ENCODE measurements at places on chromosomes 4 and X.

- H3K27ac ChIP-seq = no peak overlapping the region
- no peak for DNase-seq
- no peaks in the 10 kb centered on the region for H3K4me1 ChIP-seq
- H3K27me3 ChIP-seq = no peaks in the 10 kb centered on the region
Measured at GRCh38 chr4:136651278-136651667, 881.0 kb downstream of the PCDH18 start.

GRCh38 chr4:85725721-85726170 lies 250.8 kb downstream of the ARHGAP24 start:
- no peaks in the 10 kb centered on the region for H3K36me3 ChIP-seq
- H3K4me1 ChIP-seq = no peaks in the 10 kb centered on the region
- H3K4me3 ChIP-seq = no peak overlapping the region
- no peak for DNase-seq

DNA sequence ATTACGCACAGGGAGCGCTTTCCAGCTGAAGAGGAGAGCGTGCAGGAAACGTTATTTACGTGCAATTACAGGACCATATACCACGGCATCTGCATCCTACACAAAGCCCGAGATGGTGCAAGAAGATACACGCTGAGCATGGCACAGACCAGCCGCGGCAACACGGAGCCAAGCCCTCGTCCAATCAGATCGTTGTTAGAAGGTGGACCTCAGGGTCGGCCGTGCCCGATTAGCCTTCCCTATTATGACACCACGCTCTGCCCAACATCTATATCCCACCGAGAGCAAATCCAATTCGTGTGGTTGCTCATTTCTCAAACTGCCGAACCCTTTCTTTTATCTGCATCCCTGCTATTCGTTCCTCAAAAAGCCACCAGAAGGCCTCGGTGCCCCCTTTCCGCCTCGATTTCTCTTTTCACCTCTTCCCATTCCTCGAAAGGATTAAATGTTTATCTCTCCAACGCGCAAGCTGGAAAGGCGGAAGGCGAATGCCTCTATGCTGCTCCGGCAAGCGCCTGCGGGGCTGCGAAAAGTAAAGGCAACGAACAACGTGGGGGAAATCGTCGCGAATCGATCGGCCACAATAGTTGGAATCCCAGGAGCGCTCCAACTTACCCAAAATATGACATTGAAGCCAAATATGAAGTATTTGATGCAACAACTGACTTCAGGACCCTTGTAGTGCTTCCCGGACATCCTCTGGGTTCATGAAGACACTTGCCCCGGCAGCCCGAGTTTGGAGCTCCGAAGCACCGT lies 702 bp downstream of the TSPAN5 start:
- no peak for DNase-seq
- H3K27ac ChIP-seq = peak overlapping the region; percentile 45
- no peaks in the 10 kb centered on the region for H3K27me3 ChIP-seq
- H3K36me3 ChIP-seq = no peaks in the 10 kb centered on the region
- peak overlapping the region; percentile 88 for H3K4me3 ChIP-seq

DNA sequence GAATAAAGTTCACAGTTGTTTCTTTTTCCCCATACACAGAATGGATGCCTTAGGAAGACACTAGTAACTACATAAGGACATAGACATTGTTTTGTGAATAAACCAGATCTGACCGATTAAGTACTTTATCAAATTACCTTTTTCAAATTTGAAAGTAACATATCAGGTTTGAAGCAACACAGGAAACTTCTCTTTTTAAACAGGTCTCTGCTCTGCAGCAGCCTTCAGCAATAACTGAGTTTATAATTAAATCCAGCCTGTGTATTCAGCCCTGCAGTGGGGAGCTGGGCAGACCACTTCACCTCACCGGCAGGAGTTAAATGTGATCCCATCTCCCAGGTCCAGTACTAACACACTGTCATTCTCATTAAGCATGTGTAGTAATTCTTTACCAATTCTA lies 68.3 kb upstream of the ATOH1 start:
- no peaks in the 10 kb centered on the region for H3K36me3 ChIP-seq
- H3K4me1 ChIP-seq = no peaks in the 10 kb centered on the region
- DNase-seq = no peak
- no peak overlapping the region for H3K27ac ChIP-seq
- H3K27me3 ChIP-seq = no peaks in the 10 kb centered on the region

DNA sequence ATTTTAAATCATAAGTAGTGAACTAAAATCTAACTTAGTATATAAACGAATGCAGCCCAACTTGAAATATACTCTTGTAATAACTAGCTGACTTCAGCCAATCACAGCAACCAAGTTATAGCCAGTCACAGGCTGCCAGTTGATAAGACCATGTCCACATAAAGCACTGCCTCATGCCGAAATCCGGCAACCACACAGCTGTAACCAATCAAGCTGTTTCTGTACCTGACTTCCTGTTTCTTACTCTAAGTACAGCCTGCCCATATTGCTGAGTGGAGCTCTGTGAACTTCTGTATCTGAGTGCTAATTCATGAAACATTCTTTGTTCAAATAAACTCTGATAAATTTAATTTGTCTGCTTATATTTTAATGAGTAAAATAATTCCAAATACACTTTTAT lies 805.3 kb upstream of the EPHA5 start:
- no peaks in the 10 kb centered on the region for H3K36me3 ChIP-seq
- H3K27me3 ChIP-seq = no peaks in the 10 kb centered on the region
- no peak overlapping the region for H3K4me3 ChIP-seq
- H3K4me1 ChIP-seq = no peaks in the 10 kb centered on the region

DNA sequence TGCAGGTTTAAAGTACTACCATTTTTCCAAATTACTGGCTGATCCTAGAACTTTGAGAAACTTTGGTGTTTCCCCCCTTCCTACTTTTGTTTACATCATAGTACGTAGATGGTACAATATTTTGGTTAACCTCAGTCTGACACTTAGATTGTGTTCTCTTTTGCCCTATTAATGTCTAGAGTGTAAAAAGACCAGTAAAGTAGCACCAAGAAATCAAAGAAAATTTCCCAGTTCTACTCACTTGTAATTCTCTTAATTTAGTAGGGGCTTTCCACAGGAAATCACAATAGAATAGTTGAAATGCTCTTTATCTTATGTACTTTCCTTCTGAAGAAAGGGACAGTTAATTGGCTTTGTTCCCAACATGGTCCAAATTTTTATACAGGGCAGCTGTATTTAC lies 51.6 kb downstream of the NFKB1 start:
- peaks cover 15% of the 10 kb centered on the region for H3K4me1 ChIP-seq
- peak overlapping the region; percentile 13 for H3K27ac ChIP-seq
- no peaks in the 10 kb centered on the region for H3K27me3 ChIP-seq
- DNase-seq = no peak
- H3K36me3 ChIP-seq = peaks cover 9% of the 10 kb centered on the region

- DNase-seq = no peak
- H3K4me1 ChIP-seq = no peaks in the 10 kb centered on the region
- H3K27ac ChIP-seq = no peak overlapping the region
- H3K27me3 ChIP-seq = no peaks in the 10 kb centered on the region
Measured at GRCh38 chr4:178693816-178694215, 1251.6 kb upstream of the AGA start.

- no peak overlapping the region for H3K4me3 ChIP-seq
- DNase-seq = no peak
- H3K27ac ChIP-seq = no peak overlapping the region
- peaks cover 3% of the 10 kb centered on the region for H3K27me3 ChIP-seq
- no peaks in the 10 kb centered on the region for H3K36me3 ChIP-seq
- H3K4me1 ChIP-seq = no peaks in the 10 kb centered on the region
Measured at GRCh38 chr4:68404153-68404552, 43.1 kb upstream of the TMPRSS11E start.

DNA sequence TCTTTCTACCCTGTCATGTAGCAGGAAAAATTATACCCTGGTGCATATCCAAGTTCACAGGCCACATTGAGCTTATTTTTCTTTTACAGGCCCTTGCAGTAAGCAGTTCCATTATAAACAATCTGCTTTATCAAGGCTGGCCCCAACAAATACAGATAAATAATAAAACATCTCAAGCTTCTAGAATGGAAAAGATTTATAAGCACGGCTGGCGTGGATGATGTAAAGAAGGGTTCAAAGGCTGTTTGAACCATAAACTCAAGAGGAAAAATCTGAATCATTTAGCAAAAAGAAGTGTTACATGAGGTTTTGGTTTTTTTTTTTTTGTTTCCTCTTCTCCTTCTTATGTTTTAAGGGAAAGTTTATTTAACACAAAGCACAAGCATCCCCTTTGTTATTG lies 109.7 kb downstream of the UNC5C start:
- H3K4me3 ChIP-seq = no peak overlapping the region
- H3K36me3 ChIP-seq = no peaks in the 10 kb centered on the region
- DNase-seq = no peak
- no peaks in the 10 kb centered on the region for H3K27me3 ChIP-seq

GRCh38 chrX:47030339-47030738 lies 47.9 kb upstream of the RGN start:
- no peak overlapping the region for H3K4me3 ChIP-seq
- no peak for DNase-seq
- no peaks in the 10 kb centered on the region for H3K27me3 ChIP-seq
- H3K4me1 ChIP-seq = no peaks in the 10 kb centered on the region
- H3K36me3 ChIP-seq = no peaks in the 10 kb centered on the region

- no peaks in the 10 kb centered on the region for H3K4me1 ChIP-seq
- no peaks in the 10 kb centered on the region for H3K27me3 ChIP-seq
- no peak for DNase-seq
- no peaks in the 10 kb centered on the region for H3K36me3 ChIP-seq
- H3K4me3 ChIP-seq = no peak overlapping the region
- H3K27ac ChIP-seq = no peak overlapping the region
Measured at GRCh38 chr4:74499986-74500781, 55.2 kb downstream of the AREG start.

- H3K36me3 ChIP-seq = no peaks in the 10 kb centered on the region
- DNase-seq = no peak
- peaks cover 25% of the 10 kb centered on the region for H3K4me1 ChIP-seq
- no peak overlapping the region for H3K27ac ChIP-seq
- no peaks in the 10 kb centered on the region for H3K27me3 ChIP-seq
Measured at GRCh38 chrX:13700380-13700779, 11.5 kb downstream of the RAB9A start.

DNA sequence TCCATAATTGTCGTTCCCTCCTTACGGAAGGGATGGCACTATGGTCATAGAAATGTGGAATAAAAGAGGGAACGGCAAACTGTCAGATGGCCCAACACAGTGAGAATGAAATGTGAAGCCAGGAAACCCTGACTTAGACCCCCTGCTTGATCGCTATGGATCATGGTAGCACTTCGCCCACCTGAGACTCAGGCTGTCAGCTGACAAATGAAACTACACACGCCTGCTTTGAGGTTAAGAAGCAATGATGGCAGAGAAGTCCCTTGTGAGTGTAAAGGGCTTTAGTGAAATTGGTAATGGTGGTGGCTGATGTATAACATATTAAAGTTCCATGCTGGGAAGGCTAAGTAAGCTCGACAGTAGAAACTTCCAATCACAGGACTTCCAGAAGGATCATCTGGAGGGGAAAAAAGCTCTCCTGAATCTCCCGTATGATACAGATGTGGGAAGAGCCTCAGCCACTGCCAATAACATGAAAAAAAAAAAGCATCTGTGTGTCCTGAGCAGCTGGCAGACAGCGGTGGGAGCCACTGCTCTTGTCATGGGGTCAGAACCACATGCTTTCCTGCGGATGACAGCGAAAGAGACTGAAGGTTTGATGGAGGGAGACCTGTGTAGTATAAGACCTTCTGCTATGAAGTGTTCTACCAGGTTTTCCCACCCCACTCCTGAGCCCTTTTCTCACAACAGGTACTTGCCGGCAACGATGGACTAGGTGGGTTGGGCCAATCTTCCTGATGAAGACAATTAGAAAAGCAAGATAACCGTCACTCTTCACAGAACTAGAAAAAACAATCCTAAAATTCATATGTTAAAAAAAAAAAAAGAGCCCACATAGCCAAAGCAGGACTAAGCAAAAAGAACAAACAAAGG lies 107.6 kb downstream of the AFAP1 start:
- DNase-seq = no peak
- H3K27me3 ChIP-seq = no peaks in the 10 kb centered on the region
- peak overlapping the region; percentile 50 for H3K27ac ChIP-seq
- no peaks in the 10 kb centered on the region for H3K36me3 ChIP-seq
- peaks cover 6% of the 10 kb centered on the region for H3K4me1 ChIP-seq

GRCh38 chrX:115650916-115651315 lies 89.9 kb downstream of the PLS3 start:
- no peaks in the 10 kb centered on the region for H3K36me3 ChIP-seq
- no peak for DNase-seq
- no peak overlapping the region for H3K27ac ChIP-seq
- no peaks in the 10 kb centered on the region for H3K27me3 ChIP-seq
- H3K4me1 ChIP-seq = no peaks in the 10 kb centered on the region
- H3K4me3 ChIP-seq = no peak overlapping the region

DNA sequence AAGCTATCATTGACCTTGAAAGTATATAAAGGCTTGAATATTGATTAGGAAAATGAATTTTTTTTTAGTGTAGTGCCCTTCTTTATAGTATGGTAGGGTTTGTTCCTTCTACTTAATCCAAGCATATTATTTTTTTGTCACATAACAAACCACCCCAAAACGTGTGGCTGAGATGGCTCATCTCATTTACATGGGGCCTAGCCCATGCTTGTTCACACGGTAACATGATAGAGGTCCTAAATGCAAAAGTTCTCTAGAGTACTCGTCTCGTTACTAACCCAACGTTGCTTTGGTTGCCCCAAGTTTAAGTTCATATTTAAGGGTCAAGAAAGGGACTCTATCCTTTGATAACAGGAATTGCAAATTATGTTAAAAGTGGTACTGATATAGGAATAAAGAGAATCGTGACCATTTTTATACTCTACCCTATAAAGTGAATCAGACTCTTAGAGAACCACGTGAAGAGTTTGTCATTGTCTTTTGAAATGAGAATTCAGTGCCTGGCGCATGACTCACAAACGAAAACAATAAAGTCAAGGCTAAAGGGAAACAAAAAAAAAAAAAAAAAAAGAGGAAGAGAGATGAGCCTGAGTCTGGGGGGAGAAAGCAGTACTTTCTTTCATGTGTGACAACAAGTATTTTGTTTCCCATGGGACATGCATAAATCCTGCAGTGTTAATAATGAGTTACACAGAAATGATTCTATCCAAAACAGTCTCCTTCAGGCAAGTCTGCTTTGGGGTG lies 402.8 kb upstream of the NWD2 start:
- DNase-seq = no peak
- H3K27me3 ChIP-seq = no peaks in the 10 kb centered on the region

GRCh38 chrX:57596109-57596508 lies 4.3 kb downstream of the ZXDB start:
- H3K4me1 ChIP-seq = peaks cover 13% of the 10 kb centered on the region
- no peaks in the 10 kb centered on the region for H3K27me3 ChIP-seq
- no peaks in the 10 kb centered on the region for H3K36me3 ChIP-seq
- no peak overlapping the region for H3K4me3 ChIP-seq

GRCh38 chr4:8586671-8587468 lies 5.7 kb upstream of the CPZ start:
- DNase-seq = no peak
- no peak overlapping the region for H3K4me3 ChIP-seq
- no peaks in the 10 kb centered on the region for H3K4me1 ChIP-seq
- no peaks in the 10 kb centered on the region for H3K36me3 ChIP-seq

All from T-cell (primary cell).